ENCODE measurements at places on chromosomes 5 and 9. TPM values are rescaled to one million over a fixed set of nuclear protein-coding genes. Genes with fewer than 3 reads are reported as not detected.

The C8G gene
- not detected for total RNA-seq

The OLFML2A gene
- 1.6 TPM for total RNA-seq

The FGF1 gene
- total RNA-seq: 0.20 TPM

The FOXD4L6 gene
- total RNA-seq: not detected

Measured in cardiac ventricle fibroblast (primary cell).